Myocyte (in vitro differentiated cells): ENCODE measurements at places on chromosomes 4 and X. TPM values are rescaled to one million over a fixed set of nuclear protein-coding genes. Genes with fewer than 3 reads are reported as not detected.

GRCh38 chrX:107675365-107675654, 47.0 kb downstream of the PRPS1 start:
- DNase-seq, result no peak

DNA sequence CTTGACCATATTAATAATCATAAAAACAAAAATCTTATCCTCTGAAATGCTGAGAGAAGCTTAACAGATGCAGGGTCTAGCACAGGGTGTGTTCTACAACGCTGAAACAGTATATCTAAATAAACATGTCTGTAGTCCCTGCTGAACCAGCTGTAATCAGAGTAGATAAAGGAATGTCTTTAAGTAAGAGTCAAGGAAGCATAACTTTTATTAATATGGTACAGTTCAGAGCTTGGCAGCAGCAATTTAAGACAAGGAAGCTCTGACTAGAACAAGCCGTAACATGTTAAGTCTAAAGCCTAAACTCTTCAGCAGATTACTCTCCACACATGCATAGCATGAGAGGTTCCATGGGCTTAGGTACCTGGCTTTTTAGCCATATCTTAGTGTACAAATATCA, 36.1 kb downstream of the NFKB1 start:
- DNase-seq, result no peak

DNA sequence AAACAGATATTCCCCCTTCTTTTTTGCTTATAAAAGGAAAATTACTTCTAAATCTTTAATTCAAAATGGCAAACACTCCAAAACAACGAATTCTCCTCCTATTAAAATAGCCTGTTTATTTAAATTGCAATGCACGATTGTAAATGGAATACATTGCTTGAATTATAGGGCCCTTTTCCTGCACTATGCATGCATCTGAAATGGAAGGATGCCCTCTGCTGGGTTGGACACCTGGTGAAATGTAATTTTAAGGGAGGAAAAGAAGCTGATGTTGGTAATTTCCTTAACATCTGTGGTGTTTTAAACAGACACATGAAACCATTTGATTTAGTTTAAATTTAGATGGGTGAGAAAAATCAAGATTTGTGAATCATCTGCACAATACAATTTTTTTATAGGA, 72.8 kb downstream of the GRXCR1 start:
- no peak for DNase-seq

DNA sequence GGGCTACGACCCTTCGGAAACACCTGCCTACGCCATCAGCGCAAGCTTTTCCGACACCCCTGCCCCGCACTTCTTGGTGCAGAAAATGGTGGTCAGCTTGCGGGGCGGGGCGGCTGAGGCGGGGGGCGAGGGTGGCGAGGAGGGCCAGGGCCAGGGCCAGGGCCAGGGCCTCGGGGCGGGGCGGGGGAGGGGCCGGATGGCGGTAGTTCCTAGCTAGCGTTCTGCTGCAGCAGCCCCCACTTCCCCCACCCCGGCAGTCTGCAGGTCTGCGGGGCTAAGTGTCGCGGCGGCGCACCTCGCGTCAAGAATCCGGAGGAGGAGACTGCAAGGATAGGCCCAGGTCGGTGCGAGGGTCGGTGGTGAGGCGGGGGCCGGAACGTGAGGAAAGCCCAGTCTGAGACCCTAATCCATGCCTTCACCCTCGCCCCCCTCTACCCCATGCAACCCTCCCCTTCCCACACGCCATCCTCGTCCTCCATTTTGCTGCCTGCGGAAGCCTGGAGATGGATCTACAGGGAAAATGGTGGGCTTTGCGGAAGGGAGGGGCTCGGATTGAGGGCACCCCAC, 600 bp downstream of the BEX4 start:
- no peak for DNase-seq

- no peak for DNase-seq
Observed at GRCh38 chrX:19879181-19879580, 8.2 kb downstream of the SH3KBP1 start.

DNA sequence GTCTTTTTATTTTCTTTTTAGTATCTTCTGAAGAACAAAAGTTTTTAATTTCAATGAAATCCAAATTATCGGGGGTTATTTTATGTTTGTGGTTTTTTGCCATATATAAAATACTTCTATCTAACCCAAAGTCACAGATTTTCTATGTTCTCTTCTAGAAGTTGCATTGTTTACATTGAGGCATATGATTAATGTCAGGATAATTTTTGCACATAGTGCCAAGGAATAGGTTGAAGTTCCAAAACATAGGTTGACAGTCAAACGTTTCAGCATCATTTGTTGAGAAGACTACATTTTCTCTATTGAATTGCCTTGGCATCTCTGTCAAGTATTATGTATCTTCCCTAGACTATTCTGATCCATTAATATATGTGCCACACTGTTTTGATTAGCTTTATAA, 64.5 kb downstream of the ANKRD17 start:
- DNase-seq, result no peak

- no peak for DNase-seq
Observed at GRCh38 chr4:87050596-87050995, 115.8 kb downstream of the AFF1 start.

- no peak for DNase-seq
Observed at GRCh38 chrX:70353514-70353913, 63.6 kb downstream of the KIF4A start.

- no peak for DNase-seq
Observed at GRCh38 chr4:138248058-138248457, 5.9 kb upstream of the SLC7A11 start.

- DNase-seq, result no peak
Observed at GRCh38 chr4:162457071-162457865, 293.5 kb upstream of the FSTL5 start.

- DNase-seq, result no peak
Observed at GRCh38 chr4:17932041-17932440, 89.5 kb downstream of the LCORL start.

- no peak for DNase-seq
Observed at GRCh38 chr4:155602351-155603140, 64.1 kb upstream of the GUCY1A1 start.

DNA sequence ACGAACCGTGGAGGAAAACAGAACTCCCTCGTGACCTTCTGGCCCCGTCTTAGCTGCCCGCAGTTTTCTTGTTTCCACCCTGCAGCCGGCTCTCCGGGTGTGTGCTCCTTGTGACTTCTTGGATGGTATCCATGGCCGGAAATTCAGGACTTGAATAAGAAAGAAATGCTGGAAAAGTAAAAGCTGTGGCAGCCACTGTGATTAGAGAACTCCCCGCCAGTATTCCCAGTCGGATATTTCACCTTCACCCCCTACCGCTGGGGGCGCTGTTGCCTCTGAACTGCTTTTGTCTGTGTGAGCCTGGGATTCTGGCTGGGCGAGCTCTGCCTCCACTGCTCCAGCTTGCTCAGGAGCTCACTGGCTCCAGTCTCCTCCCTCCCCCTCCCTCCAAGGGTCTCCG, 41.5 kb upstream of the CYP4V2 start:
- no peak for DNase-seq

Gene OPHN1
- total RNA-seq, result 4.6 and 8.1 TPM in 2 replicates

Gene KIT
- 0.03 and 0.10 TPM in 2 replicates for total RNA-seq

Gene CXCR3
- not detected in 2 replicates for total RNA-seq

Gene RPA4
- not detected in 2 replicates for total RNA-seq

Gene GNL3L
- total RNA-seq, result 39.1 and 40.1 TPM in 2 replicates

Gene SSX2B
- not detected in 2 replicates for total RNA-seq

Gene VEGFC
- 8.1 and 13.0 TPM in 2 replicates for total RNA-seq

Gene PLXNA3
- 11.3 and 11.7 TPM in 2 replicates for total RNA-seq

Gene PCYT1B
- 0.08 and 0.21 TPM in 2 replicates for total RNA-seq

Gene CT45A1
- not detected in 2 replicates for total RNA-seq

Gene UGT2B11
- not detected in 2 replicates for total RNA-seq
